ENCODE measurements at places on chromosomes 12 and 14. TPM values are rescaled to one million over a fixed set of nuclear protein-coding genes. Genes with fewer than 3 reads are reported as not detected.

The HVCN1 gene
- total RNA-seq: 2.2 TPM

The TNFAIP2 gene
- total RNA-seq: 24.5 TPM

The CCDC197 gene
- total RNA-seq: not detected

The BRMS1L gene
- 2.7 TPM for total RNA-seq
